Endothelial cell (in vitro differentiated cells): ENCODE measurements at places on chromosomes 3 and 15.

- no peak for DNase-seq
Measured at GRCh38 chr3:177041021-177041729, 156.1 kb downstream of the TBL1XR1 start.

DNA sequence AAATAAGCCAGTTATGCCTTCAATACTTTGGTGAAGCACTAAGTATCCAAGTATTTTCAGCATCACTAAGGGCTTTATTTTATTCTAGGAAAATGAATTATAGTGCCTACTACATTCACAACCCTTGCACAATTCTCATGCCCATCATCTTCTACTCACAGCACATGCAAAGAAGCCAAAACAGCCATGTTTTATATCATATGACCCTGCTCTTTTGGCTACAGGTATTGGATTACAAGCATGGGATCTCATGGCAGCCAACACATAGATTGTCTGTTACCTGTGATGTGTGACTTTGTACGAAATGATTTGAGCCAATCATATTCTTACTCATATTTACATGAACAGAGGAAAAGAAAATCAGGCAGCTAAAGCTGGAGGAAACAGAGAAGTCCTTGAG, 38.6 kb downstream of the STT3B start:
- DNase-seq, result no peak

DNA sequence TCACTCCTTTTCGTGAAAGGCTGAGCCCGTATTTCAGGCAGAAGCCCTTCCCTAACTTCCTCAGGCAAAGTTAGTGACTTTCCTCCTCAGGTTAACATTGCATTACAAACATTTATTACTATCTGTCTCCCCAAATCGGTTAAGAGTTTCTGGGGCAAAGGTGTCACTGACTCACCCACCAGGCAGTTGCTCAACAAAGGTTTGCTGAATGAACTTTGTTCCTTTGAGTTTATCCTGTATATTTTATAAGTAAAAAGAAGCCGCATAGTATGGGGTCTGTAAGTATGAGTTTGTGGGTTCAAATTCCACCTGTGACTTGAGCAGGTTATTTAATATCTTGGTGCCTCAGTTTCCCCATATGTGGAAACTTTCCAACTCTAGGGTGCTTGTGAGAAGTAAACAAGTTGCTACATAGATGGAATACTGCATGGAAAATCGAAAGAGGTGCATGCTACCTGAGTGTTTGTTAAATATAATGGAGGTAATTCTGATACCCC, 177.7 kb downstream of the THRB start:
- no peak for DNase-seq

DNA sequence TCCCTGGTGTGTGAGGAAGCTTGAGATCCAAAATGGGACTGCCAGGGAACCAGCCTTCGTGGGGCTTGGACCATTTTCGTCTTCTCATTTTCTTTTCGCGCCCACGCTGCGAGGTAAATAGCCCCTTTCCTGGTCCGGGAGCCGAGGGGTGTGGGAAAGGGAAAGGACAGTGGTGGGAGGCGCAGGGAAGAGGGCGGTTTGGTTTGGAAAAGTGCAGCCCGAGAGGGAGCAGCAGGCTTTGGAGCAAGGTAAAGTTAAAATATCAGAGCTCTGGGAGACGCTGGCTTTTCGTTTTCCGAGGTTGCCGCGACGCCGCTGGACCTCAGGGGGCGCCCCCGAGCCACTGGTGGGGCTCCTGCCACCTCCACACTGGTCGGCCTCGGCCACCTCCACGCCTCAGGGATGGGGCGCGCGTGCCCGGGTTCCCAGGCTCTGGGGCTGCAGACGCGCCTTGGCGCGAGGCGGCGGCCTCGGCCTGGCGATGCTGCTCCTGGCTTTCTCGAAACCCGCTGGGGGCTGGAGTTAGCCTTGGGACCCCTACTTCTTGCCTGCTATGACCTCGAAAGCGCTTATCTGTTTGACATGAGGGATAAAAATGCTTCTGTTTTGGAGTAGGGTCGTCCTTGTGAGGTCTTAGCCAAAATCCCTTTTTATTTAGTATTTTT, 3.2 kb downstream of the PTPRG start:
- peak; percentile 93 for DNase-seq

DNA sequence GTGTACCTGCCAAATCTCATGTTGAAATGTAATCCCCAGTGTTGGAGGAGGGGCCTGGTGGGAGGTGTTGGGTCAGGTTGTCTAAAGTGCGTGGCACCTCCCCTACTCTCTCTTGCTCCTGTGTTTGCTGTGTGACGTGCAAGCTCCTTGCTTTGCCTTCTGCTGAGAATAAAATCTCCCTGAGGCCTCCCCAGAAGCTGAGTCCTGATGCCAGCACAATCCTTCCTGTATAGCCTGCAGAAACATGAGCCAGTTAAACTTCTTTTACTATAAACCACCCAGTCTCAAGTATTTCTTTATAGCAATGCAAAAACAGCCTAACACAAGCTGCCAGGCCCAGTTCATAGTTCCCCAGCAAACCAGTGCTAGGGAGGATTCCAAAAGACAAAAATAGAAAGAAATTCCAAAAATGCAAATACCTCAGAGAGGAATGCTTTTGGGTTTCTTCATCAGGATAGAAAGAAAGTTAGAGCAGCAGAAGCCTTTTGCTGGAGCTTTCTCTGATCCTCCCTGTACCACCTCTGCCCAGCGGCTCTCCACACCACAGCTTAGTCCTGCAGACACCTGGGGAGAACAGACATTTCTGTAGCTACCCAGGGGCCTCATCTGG, 25.9 kb upstream of the CDV3 start:
- no peak for DNase-seq

- no peak for DNase-seq
Measured at GRCh38 chr3:197540961-197541377, 14.8 kb downstream of the BDH1 start.

DNA sequence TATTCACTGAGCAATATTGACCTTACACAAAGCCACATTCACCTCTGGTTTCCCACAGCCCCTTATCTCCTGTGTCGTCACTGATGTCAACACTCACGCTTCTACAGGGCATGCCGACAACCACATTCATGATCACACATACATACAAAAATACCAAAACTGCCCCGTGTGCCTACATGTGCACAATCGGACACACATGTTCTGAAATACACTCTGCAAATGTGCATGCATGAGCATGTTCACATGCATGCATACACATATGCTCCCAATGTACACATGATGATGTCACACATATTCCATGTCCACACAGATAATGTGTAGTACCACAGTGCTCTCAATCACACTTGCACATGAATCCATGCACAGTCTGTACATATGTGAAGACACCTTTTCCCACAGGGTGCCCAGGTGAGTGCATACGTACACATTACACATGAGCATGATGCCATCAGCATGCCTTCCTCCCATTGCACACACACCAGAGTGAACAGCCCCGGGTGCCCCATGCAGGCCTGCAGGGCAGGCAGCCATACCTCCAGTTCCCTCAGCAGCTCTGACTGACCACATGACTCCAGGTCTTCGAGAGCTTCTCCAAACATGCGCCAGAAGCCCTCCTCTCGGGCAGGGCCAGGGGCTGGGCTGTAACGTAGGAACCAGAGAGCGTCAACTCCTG, 37.0 kb downstream of the GRIP2 start:
- DNase-seq, result no peak
